ENCODE measurements at places on chromosomes 12 and 14.

- DNase-seq, result no peak
Observed at GRCh38 chr14:58626431-58626831, 11.3 kb upstream of the DACT1 start.

- no peak for DNase-seq
Observed at GRCh38 chr14:55706893-55707292, 126.9 kb downstream of the KTN1 start.

DNA sequence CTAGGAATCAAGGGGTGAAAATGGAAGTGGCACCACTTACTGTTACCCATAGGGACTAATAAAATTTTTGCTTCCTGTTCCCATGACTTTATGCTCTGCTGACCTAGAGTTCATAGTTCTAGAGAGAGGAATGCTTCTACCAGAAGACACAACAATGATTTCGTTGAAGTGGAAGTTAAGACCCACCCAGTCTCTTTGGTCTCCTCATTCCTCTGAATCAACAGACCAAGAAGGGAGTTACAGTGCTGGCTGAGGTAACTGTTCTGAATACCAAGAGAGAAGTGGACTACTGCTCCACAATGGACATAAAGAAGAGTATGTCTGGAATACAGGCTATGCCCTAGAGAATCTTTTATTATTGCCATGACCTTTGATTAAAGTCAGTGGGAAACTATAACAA is 23.5 kb upstream of the DYRK2 start:
- no peak for DNase-seq

DNA sequence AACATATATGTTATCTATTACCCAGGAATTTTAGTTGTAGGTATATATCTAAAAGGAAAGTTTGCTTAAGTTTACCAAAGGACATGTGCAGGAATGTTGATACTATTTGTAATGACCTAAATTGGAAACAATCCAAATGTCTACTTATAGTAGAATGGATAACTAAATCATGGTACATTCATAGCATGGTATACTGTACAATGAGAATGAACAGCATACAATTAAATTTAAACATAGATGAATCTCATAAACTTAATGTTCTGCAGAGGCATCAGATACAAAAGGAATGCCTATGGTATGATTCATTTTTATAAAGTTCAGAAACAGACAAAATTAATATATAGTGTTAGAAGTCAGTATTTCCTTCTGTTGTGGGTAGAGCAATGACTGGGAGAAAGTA is 135.4 kb downstream of the GPHN start:
- DNase-seq, result no peak

DNA sequence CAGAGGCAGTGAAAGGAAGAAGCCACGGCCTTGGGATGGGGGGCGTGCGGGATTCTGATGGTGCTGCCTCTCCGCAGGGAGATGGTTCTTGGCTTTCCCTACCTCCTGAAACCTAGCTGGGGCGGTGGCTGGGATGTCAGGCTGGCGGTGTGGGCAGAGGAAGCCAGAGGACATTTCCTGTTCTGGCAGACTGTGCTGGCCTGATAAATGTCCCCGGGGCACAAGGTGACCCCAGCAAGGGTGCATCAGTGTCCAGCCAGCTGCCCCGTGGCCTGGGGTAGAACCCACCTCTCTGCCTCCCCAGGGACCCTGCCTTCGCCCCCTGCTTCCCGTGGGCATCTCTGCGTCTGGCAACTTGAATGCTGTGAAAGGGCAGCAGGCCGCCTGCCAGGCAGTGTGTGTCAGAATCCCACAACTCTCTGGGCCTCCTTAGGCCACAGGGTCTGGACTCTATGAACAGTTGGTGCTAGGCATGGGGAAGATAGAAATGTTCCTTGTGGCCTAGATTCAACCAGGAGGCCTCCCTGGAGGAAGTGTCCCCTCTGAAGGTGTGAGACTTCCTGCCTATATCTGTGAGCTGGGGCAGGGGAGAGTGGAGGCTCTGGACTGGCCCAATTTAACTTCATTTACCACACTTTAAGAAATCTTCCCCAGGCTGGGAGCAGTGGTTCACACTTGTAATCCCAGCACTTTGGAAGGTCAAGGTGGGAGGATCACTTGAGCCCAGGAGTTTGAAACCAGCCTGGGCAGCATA is 4.9 kb downstream of the SH2B3 start:
- DNase-seq, result no peak

GRCh38 chr12:8948701-8949341 is 624 bp downstream of the M6PR start:
- DNase-seq, result peak; percentile 4

GRCh38 chr12:53452159-53453077 is 516 bp downstream of the PCBP2 start:
- peak; percentile 80 for DNase-seq

- DNase-seq, result no peak
Observed at GRCh38 chr14:103507751-103508150, 14.9 kb downstream of the CKB start.

DNA sequence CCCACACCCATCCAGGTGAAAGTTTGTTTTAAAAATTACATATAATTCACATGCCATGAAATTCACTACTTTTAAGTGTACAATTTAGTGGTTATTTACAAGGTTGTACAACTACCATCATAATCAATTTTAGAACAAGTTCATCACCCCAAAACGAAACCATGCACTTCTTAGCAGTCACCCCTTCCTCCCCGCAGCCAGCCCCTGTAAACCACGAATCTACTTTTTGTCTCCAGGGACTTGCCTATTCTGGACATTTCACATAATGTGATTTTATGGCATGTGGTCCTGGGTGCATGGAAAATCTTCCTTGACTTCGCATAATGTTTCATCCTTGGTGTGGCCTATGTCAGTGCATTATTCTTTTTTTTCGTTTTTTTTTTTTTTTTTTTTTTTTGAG is 19.2 kb upstream of the TRAF3 start:
- no peak for DNase-seq

- DNase-seq, result no peak
Observed at GRCh38 chr12:56614627-56615026, 15.5 kb downstream of the BAZ2A start.

DNA sequence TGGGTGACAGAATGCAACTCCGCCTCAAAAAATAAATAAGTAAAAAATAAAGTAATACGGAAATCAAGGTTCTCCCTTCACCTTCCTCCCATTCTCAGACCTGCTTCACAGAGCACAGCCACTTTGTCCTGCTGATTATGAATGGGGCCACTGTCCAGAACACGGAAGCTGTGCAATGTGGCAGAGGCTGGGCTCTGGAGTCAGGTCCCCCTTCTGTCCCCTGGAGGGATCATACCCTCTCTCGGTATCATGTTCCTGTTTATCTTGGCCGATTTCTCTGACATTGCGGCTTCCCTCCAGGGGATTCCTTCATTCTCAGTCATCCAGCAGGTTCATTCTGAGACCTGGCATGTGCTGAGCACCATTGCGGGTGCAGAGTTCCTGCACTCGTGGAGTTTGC is 11.3 kb downstream of the PPP2R5C start:
- DNase-seq, result no peak

DNA sequence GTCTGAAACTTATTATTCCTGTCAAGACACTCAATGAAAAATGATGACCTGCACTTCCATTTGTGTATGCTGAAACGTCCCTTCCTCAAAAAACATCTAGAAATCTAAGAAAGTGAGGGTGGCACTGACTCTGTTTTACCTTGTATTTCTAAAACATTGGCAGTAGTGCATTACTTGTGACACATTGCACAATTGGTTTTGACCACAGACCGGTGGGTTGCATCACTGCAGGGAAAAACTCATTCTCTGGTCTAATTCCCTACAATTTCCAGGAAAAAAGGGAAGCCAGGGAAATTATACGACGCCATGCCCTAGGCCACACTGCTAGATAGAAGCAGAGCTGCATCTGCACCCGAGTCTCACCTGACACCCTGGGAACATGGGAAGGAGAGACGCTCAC is 156.7 kb downstream of the NTF3 start:
- DNase-seq, result no peak

GRCh38 chr14:103724116-103724515 is 8.5 kb downstream of the ZFYVE21 start:
- DNase-seq, result no peak

- DNase-seq, result no peak
Observed at GRCh38 chr14:57380935-57381334, 9.5 kb upstream of the NAA30 start.

GRCh38 chr12:76720068-76720467 is 43.8 kb upstream of the ZDHHC17 start:
- DNase-seq, result no peak

- no peak for DNase-seq
Observed at GRCh38 chr12:81956468-81956860, 197.3 kb upstream of the PPFIA2 start.

DNA sequence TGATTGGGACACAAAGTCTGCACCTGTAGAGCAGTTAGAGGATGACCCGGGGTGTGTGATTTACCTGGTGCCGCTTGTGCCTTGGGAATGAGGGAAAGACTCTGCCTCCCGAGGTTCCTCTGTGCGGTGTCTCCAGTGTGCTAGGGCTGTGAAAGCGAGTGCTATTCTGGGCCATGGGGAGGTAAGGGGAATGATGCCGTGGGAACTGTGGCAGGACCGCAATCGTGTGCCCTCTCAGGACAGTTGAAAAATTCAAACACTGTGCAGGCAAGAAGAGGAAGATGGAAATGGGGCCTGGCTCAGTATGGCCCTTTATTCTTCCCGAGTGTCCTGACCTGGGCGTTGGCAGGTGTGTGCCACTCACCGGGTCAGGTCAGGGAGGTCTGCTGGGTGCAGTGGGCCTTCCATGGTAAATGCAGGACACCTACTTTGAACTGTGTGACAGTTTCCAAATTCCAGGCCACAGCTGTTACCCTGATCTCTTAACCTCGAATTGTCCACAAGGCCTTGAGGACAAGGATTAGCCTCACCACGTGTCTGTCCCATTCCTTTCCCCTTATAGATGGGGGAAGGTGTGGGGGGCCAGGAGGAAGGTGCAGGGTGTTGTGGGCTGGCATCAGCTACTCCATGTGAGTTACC is 1.4 kb downstream of the SIVA1 start:
- DNase-seq, result no peak

- peak; percentile 28 for DNase-seq
Observed at GRCh38 chr12:55930771-55931316, at the start of gene DGKA. Gene DGKA, plus strand, starts transcription at chr12:55931162. Its CDS starts 5,342 bp downstream, at chr12:55936504.

GRCh38 chr12:19191089-19191488 is 61.6 kb downstream of the PLEKHA5 start:
- no peak for DNase-seq

GRCh38 chr12:111823891-111824290 is 18.1 kb upstream of the MAPKAPK5 start:
- DNase-seq, result no peak

GRCh38 chr14:101854366-101854765 is 92.9 kb downstream of the PPP2R5C start:
- no peak for DNase-seq

DNA sequence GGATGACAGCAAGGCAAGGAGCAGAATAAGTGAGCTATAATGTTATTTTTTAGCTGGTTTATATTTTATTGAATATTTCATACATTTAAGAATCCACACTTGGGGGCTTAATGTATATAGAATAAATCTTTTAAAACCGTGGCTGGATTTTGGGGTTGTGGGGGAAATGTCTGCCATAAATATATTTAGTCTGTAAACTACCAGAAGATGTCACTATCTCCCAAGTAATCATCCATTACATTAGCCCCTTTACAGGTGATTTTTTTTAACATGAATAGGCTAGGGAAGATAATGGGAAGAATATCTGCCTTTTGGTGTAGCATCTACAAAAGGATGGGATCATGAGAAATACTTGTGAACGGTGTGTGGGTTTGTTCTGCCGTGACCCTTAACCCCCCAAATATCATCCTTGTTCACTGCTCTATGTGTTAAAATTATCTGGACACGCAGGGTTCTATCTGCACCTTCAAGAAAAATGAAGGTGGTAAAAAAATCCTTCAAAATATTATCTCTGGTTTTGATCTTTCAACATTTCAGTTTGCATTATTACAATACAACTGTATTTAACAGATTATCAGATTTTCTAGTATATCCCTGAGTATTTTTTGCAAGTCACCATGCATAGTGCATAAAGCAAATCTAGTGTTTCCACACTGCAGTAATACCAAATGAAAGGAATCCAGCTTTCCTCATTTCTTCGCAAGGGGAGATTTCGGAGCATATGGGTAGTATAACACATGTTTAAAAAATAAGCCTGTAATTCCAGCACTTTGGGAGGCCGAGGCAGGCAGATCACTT is 8.0 kb upstream of the SLC17A8 start:
- DNase-seq, result no peak

- peak; percentile 36 for DNase-seq
Observed at GRCh38 chr14:24710403-24711112, 76.6 kb upstream of the GZMB start.

- DNase-seq, result no peak
Observed at GRCh38 chr12:91180582-91181395, 1.8 kb downstream of the DCN start.

GRCh38 chr14:30251557-30252100 is 307.3 kb upstream of the G2E3 start:
- DNase-seq, result no peak

- DNase-seq, result no peak
Observed at GRCh38 chr12:75953312-75953906, 78.2 kb downstream of the PHLDA1 start.

DNA sequence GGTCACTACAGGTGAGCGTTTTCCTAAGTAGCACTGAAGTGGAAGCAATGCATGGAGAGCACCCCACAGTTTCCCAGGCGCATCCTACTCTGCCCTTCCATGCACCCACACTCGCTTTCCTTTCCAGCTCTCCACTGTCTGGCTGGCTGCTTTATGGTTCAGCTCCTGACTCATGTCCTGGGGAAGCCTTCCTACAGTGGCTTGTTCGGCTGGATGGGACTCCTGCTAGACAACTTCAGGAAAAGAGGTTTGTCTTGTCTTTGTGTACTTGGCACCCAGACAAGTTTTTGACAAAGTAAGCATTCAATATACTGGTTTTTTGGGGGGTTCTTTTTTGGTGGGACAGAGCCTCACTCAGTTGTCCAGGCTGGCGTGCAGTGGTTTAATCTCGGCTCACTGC is 21.6 kb downstream of the PPM1H start:
- DNase-seq, result no peak

- DNase-seq, result no peak
Observed at GRCh38 chr12:109729371-109729781, 15.8 kb downstream of the FAM222A start.

- no peak for DNase-seq
Observed at GRCh38 chr12:76275511-76276093, 72.6 kb downstream of the BBS10 start.

GRCh38 chr14:95200404-95200803 is 43.1 kb upstream of the DICER1 start:
- DNase-seq, result no peak

GRCh38 chr12:67873355-67873754 is 115.9 kb upstream of the IFNG-AS1 start:
- DNase-seq, result no peak

DNA sequence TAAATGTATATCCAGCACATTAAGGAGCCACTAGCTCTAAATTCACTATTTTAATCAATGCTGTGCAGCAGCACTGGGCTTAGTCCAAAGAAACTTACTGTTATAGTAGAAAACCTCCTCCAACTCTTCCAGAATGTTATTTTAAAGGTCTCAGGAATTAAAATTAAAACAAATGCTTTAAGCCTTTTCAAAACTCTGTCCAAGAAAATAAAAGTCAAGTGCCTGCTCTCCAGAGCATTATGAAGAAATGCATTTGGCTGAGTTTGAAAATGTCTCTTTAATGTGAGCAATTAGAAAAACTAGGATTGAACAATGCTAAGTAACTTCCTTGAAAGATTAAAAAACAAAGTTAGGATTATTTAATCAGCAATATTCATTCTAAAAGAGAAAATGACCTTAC is 322.4 kb upstream of the DCN start:
- no peak for DNase-seq

- DNase-seq, result no peak
Observed at GRCh38 chr12:65175385-65175784, 6.0 kb downstream of the LEMD3 start.
